ACHN (cell line): ENCODE measurements at places on chromosomes 5 and 9.

DNA sequence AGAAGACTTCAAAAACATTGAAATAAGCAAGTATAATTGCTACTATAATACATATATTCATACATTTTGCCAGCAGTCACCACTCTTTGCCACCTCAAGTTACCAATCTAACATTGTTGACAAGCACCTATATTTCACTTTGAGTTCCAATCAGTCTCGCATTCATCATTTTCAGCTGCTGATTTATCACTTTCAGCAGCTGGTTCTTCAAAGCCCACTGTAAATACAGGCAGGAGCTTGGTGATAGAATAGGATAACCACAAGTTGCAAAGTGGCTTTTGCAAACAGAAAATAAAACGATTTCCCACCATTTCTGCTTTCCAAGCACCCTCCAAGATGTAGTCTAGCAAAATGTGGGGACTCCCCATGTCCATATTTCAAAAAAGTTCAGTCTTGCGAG, 114.2 kb upstream of the ITGA1 start:
- no peak for DNase-seq

- DNase-seq = no peak
Measured at GRCh38 chr5:120942596-120943350, 478.7 kb downstream of the PRR16 start.

DNA sequence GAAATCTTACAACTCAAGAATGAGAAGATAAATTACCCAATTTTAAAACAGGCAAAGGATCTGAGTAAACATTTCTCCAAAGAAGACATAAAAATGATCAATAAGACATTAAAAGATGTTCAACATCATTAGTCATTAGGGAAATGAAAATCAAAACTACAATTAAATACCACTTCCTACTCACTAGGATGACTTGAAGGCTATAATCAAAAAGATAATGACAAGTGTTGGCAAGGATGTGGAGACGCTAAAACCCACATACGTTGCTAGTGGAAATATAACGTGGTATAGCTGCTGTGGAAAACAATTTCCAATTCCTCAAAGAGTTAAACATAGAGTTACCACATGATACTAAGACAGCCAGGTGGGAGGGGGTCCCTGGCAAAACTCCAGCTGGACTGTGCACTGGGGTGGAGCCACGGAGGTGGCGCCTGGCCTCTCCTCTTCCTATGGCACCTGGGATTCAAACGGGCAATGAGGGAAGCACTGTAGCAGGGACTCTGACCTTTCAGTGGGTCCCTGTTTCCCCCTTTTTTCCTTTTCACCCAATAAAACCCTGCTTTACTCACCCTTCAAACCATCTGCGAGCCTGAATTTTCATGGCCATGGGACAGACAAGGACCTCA, 5.9 kb downstream of the ARSB start:
- DNase-seq = no peak

- no peak for DNase-seq
Measured at GRCh38 chr9:114302727-114303126, 20.2 kb upstream of the ORM1 start.

DNA sequence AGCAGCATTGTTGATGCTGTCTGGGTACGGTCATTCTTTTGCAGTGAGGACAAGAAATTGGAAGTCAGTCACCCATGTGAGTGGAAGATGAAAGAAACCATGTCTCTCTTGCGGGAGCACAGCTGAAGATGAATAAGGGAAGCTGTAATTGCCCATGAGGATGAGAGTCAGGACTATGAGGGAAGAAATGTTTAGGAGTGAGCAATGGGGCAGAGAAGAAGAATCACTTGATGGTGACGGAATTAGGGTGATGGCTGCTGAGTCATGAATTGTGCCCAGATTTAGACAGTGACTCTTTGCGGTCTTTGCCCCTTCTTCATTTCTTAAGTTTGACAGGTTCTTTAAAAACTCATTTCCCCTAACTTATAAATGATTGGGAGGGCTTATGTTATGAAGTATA, 183.3 kb downstream of the MAST4 start:
- DNase-seq = no peak

GRCh38 chr5:21817668-21818369, 1035.3 kb downstream of the CDH12 start:
- peak; percentile 35 for DNase-seq

GRCh38 chr5:123976379-123977033, 464.5 kb downstream of the CSNK1G3 start:
- no peak for DNase-seq
